NCI-H1930 (cell line): ENCODE measurements at places on chromosomes 3 and 15.

DNA sequence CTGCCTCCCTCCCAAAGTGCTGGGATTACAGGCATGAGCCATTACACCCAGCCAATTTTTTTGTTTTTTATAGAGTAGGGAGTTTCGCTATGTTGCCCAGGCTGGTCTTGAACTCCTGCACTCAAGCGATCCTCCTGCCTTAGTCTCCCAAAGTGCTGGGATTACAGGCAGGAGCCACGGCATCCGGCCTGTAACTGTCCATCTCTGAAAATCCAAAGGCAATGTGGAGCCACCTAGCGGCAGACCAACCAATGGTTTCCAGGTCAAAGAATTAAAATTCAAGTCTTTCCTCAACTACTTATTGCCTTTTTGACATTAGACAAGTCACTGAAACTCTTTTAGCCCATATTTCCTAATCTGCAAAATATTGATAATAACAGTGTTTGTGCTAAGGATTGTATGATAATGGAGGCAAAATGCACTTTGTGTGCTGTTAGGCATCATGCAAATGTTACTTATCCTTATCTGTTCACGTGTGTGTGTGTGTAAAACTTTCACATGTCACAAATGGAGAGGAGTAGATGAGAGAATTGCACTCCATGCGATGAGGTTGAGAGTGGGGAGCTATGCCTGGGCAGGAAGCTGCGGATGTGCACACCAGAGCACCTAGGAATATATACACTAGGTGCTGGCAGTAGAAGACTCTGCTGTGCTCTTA lies 48.7 kb downstream of the COL8A1 start:
- peak; percentile 44 for DNase-seq

DNA sequence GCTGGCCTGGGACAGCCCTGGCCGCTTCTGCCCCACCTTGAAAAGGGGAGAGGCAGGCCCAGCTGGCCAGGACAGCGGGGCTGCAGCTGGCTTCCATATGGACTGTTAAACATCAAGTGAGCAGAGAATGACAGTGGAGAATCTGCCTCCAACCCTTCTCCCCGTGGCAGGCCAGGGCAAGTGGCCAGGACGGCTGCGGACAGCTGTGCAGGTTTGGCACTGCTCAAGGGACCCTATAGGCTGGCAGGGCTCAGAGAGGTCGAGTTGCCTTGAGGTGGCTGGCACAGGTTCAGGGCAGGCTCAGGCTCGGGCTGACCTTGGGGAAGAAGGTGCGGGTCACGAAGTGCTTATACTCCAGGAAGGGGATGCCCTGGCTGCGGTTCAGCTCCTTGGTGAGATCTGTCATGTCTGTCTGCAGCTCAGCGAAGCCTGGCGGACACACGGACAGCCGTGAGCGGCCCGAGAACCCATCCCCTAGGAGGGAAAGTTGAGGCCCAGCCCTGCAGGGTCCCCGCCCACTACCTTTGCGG lies 24.3 kb downstream of the H1-8 start:
- no peak for DNase-seq

DNA sequence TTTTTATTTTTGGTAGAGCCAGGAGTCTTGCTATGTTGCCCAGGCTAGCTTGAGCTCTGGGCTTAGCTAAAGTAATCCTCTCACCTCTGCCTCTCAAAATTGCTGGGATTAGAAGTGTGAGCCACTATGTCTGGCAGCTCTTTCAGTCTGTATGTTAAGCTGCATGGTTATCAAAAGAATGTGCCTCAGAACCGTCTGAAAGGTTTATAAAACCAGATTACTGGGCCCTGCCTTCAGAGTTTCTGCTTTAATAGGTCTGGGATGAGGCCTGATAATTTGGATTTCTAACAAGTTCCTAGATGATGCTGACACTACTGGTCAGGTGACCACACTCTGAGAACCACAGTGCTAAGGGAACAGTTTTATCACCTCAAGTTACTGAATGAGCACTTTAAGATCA lies 34.6 kb downstream of the SENP5 start:
- DNase-seq: no peak

GRCh38 chr3:87088993-87089841 lies 98.3 kb upstream of the VGLL3 start:
- peak; percentile 37 for DNase-seq
